Cortex of kidney (tissue), 1 donor: ENCODE measurements at places on chromosomes 6 and 20.

- no peak for DNase-seq
These were observed 132.7 kb downstream of the FYN start for GRCh38 chr6:111740506-111740905.

DNA sequence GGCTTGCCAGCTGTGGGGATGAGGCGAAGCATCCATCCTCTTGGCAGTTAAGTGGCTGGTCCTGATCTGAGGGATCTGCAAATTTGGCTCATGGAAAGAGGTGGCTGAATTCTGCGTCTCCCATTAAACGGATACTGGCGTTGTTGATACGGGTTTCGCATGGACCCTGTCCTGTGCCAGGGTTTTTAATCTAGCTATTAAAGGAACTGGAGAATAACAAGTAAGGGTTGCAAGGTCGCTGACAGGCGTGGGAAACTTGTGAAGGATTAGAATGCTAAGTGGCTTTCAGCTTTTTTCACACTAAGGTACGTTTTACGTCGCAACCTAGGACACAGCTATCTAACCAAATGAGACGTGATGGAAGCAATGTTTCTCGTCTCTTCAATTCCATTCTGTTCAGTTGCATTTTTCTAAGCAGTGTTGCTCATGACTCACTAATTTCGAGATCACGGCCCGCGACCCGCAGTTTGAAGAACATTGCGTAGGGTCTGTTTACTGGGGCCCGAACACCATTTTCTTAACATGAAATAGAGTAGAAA is 852 bp downstream of the GMNN start:
- DNase-seq: no peak

GRCh38 chr6:110043366-110043994 is 65.4 kb downstream of the GPR6 start:
- DNase-seq: no peak

- DNase-seq: no peak
These were observed 28.6 kb upstream of the PBOV1 start for GRCh38 chr6:138246650-138247440.

DNA sequence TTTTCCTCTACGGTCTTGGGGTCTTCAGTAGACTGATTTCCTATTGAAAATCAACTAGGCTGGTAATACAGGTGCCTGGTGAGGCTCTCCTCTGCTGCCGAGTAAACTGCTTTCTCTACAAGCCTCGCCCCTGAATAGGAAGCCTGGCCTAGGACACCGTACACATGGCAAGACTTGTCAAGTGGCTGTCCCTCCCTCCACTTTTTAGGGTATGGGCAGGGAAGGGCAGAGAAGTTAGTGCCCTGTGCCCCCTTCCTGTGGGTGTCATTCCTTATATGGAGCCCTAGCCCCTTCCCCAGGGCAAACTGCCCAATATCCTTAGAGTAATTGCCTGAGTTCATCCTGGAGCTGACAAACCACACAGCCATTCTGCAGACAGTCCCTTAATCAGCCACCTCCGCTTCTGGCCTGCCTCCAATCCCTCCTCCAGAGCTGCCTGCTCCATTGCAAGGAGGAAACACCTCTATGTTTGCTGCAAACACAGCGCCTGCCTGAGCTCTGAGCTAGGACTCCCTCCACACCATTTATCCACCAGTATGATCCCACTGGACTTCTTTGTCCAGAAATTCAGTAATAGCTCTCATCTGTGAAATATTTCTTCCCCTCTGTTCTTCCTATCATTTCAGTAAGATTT is 93.1 kb downstream of the CHD6 start:
- DNase-seq: no peak

DNA sequence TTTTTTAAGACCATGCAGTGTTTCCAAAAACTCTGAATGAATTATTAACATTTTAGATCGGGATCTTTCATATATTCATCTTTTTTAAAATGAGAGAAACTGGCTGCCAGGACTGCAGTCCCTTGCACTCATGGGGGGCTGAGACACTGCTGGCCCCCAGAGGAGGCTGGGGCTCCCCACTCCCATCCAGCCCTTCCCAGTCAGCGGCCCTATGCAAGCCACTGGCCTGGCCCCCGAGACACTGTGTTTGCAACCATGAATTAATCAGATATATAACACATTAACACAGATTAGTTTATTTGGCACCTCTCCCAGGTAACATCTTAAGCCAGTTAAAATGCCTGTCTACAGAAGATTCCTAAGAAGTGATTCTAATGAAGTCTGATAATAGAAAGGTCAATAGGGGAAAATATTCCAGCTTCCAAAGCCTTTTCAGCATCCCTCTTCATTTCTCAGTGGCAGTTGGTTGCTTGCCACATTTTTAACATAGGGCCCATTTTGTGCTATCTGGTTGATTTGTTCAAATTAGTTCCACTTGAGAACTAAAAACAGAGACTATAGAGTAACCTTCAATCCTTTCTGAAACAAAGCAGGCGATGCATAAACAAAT is 184.4 kb upstream of the FBXL4 start:
- DNase-seq: no peak

DNA sequence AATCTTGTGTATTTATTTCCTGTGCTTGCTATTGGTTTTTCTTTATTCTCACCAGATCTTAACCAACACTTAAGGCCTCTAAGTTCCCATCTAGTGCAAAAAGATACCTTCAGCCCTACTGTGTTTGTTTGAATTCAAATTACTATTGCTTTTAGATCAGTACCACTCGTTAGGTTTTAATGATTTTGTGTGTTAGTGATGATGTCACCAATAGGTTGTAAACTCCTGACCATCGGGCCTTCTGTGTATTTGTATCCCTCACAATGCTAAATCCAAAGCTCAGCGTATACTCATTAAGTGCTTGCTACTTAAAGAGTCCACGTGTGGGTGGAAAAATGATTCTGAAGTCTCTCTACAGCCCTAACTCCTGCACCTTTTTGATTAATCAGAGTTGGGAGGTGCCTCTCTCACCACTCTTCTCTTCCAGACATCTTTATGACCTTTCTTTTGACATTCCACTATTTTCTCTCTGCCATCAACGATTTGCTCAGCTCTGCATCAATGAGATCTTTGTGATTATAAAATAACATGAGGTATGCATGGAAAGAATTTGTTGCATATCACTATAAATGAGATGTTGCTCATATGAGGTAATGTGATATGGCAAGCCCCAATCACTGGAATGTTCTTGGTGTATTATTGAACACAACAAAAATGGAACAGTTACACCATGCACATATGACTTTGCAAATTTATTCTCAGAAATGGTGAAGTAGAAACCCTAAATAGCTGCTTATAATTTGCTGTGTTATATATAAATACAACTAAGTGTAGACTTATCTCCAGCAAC is 55.1 kb upstream of the LAMA2 start:
- no peak for DNase-seq

- DNase-seq: no peak
These were observed 27.9 kb downstream of the GSS start for GRCh38 chr20:34927736-34928135.

- no peak for DNase-seq
These were observed 186.2 kb upstream of the CDH4 start for GRCh38 chr20:61065853-61066252.

DNA sequence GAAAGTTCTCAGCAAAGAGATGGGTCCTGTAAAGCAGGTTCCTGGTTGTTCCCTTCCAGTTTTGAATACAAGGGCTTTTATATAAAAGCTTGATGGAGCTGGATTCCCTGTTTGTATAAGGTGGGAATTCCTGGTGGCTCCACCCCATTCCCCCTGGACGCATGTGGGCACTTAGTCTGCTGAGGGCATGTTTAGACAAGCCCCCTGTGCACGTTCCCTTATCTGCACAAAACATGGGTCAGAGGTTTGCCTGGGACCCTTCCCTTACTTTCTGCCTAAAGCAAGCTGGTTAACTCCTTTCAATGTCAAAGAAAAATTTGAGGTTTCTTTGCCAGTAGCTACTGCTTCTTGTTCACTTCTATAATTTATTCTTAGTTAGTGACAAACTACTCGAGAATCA is 181.1 kb downstream of the BCKDHB start:
- DNase-seq: no peak

DNA sequence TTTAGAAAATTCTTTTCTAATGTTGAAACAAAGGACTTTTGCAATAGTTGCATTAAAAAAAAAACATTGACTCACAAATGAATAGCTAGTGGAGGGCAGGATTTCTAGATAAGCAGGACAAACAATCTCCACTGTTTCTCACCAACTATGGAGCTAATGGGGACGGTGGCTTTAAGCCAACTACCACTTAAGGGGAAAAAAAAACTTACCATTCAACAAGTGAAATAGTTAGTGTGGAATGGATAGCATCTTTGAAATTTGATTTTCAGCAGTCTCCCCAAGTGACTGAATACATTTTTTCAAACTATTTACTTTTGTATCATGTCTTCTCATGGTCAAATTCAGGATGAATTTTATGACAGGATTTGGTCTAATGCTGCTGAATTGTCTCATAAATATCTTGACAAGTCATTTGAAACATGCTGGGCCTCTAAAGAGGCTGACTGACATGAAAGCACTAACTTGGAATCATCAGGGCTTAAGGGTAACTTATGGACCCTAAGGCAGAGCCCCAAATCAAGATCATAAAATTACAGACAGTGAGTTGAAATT is 100.5 kb downstream of the EYA4 start:
- DNase-seq: no peak

GRCh38 chr6:37965964-37966676 is 146.6 kb downstream of the ZFAND3 start:
- DNase-seq: no peak

GRCh38 chr20:914727-915498 is 1.2 kb downstream of the ANGPT4 start:
- no peak for DNase-seq

GRCh38 chr6:40733290-40733689 is 146.1 kb upstream of the LRFN2 start:
- no peak for DNase-seq

DNA sequence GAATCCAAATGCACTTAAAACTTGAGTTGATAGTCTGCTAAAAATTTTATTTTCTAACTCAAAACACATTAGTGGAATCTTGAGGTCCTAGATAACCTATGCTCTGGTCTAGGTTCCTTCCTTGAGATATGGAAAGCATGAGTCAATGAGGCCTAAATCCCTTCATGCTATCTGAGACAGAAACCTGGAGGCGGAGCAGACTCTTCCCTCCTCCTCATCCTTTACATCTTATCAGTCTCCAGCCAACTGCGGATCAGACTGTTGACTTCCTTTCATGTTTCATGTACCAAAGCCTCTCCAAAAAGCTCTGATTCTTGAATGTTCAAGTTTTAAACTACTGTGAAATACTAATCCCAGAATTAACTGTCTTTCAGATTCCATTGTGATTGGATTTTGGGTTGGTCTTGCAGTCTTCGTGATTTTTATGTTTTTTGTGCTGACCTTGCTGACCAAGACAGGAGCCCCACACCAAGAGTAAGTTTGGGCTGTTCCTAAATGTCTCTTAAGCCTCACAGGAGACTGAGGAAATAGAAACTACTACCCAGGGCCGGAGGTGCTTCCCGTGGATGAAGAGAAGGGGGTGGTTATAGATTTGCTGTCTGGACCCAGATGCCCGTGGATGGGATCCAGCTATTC is 29.1 kb downstream of the MRAP2 start:
- DNase-seq: no peak

- DNase-seq: no peak
These were observed 7.4 kb upstream of the KIF16B start for GRCh38 chr20:16580620-16581019.

GRCh38 chr20:56900252-56900651 is 271.1 kb downstream of the TFAP2C start:
- no peak for DNase-seq

- DNase-seq: no peak
These were observed 3.0 kb downstream of the E2F3 start for GRCh38 chr6:20404641-20405032.

- DNase-seq: no peak
These were observed 18.9 kb downstream of the VPS52 start for GRCh38 chr6:33252759-33253158.

DNA sequence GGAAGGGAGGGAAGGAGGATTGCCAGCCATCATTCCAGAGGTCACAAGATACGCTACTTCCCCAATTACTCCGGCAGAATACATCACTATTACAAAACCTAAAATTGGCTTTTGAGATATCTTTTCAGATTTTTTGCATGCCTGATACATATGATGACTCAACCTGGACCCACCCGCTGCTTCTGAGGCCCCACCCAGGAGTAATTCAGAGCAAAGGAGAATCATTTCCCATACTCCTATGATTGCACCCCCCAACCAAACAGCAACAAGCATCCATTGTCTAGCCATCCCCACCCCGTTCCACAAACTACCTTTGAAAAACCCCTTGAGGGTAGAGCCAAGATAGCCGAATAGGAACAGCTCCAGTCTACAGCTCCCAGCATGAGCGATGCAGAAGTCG is 163.5 kb upstream of the GJE1 start:
- DNase-seq: no peak

- DNase-seq: no peak
These were observed 15.9 kb upstream of the SLC9A8 start for GRCh38 chr20:49796600-49797343.

DNA sequence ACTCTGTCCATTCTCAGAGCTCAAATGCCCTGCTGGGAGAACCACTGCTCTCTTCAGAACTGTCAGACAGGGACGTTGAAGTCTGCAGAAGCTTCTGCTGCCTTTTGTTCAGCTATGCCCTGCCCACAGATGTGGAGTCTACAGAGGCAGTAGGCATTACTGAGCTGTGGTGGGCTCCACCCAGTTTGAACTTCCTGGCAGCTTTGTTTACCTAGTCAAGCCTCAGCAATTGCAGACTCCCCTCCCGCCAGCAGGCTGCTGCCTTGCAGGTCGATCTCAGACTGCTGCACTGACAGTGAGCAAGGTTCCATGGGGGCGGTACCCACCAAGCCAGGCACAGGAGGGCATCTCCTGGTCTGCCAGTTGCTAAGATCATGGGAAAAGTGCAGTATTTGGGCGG is 21.8 kb upstream of the UFL1 start:
- DNase-seq: no peak

DNA sequence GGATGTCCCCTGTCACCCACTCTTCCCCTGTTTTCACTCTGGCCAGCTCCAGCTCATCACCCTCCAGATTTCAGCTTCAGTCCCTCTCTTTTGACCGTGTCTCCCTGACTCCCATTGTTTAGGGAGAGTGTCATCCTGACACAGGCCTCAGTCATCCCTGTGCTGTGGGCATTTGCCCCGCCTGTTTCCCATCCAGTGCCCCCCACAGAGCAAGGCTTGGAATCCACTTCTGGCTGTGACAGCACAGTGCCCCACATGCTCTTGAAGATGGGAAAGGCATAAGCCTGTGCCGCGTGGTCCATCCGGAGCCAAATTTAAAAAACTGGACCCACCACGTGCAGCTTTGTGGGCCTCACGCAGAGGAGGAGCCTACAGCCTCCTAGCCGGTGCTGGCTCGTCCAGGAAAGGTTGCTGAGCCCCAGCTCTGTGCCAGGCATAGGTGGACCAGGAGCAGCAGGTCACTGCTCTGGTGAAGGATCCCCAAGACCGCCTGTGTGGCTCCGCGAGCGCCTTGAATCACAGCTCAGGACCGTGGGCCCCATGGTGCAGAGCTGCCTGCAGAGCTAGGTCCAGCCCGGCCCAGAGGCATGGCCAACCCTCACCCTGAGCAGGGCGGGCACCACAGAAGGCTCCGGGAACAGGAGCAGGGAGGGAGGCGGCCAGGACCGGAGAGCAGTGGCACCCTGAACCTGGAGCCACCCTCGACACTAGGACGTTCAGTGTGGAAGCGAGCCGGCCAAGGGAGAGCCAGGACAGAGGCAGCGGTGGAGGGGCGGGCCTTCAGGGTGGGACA is 172.8 kb downstream of the CDH4 start:
- no peak for DNase-seq
